ENCODE measurements at places on chromosomes 7 and 10.
A peak's percentile ranks its signal among the peaks of the same experiment; 100 is the strongest.

GRCh38 chr7:143373255-143373794, 7.8 kb upstream of the ZYX start:
- DNase-seq: no peak

- DNase-seq: no peak
These were observed 64.6 kb downstream of the CUX1 start for GRCh38 chr7:101882005-101882421.

- no peak for DNase-seq
These were observed 155.1 kb upstream of the SEMA3D start for GRCh38 chr7:85341973-85342372.

- DNase-seq: no peak
These were observed 22.5 kb downstream of the ST8SIA6 start for GRCh38 chr10:17431871-17432311.

GRCh38 chr10:6347391-6347951, 144.7 kb downstream of the PFKFB3 start:
- no peak for DNase-seq

DNA sequence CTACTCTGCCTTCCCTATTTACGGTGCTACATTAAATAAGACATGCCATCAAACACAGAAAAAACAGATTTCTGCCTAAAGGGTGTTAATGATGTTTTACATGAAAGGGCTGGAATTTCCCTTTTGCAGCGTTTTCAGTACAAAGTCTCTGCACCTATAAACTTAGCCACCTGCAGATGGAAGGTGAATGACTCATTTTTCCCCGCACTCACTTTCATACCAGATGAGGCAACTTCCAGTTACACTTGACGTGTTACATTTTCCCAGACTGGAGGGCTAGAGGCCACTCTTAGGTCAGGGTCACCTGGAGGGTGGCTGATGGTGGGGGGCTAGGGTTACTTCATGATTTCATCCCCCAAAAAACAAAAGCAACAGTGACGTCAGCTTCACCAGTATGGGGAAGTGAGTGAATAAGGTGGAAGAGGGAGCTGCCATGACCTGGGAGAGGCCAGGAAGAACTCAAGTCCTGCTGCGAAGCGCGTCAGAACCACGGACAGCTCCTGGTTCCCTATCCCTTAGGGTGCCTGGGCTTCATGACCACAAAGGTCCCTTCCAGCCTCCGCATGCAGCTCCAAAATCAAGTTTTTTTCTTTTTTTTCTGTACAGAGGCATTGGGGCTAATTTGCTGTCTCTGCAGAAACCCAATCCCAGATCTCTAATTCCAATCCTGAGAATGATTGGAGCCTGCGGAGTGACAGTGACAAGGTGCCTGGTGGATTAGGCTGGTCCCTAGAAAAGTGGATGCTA, 94.0 kb downstream of the ADARB2 start:
- no peak for DNase-seq

GRCh38 chr10:3971713-3972112, 186.7 kb upstream of the KLF6 start:
- DNase-seq: peak; percentile 11

- no peak for DNase-seq
These were observed 79.0 kb upstream of the SEMA3C start for GRCh38 chr7:80997841-80998240.

DNA sequence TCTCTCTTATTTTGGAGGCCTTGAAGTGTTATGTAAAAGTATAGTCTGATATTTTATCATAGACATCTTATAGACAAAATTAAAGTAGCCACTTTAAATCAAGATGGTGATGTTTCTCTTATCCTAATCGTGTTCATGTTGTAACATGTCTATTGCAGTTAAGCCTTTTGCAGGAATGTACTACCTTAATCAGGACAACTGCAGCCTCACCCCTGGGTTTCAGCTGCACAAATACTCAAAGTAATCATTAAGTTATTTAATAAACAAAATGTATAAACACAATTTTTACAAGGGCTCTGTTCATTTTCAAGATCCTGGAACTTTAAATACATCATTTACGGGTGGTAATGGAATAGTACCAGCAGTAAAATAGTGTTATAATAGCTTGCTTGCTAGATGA, 14.4 kb upstream of the KIF5B start:
- no peak for DNase-seq
